Stimulated activated CD4-positive, alpha-beta T cell treated with anti-CD3 and anti-CD28 coated beads, Interleukin-1b, Interleukin-23, amount 100 ng/mL, for 4 hours (primary cell): ENCODE measurements at places on chromosomes 5 and 9.

- no peak for DNase-seq
Measured at GRCh38 chr5:36298552-36298951, 3.1 kb downstream of the RANBP3L start.

DNA sequence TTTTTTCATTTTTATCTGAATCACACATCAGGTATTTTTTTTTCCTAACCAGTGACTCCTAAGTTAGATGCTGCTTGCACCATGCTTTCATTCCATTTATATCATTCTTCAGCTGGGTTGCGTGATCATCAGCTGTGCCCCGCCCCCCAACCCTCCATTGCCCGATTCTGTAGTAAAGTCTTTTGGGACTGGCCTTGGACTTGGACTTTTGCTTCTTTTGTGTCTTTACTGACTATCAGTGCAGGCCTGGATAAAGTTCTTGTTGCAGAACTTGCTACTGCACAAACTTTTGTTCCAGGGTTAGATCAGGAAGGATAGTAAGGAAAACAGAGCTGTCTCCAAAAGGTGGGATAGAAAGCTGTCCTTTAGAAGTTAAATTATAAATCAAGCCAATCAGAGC, 38.5 kb downstream of the SLC22A5 start:
- no peak for DNase-seq

GRCh38 chr9:13614060-13614459, 334.6 kb upstream of the MPDZ start:
- no peak for DNase-seq

DNA sequence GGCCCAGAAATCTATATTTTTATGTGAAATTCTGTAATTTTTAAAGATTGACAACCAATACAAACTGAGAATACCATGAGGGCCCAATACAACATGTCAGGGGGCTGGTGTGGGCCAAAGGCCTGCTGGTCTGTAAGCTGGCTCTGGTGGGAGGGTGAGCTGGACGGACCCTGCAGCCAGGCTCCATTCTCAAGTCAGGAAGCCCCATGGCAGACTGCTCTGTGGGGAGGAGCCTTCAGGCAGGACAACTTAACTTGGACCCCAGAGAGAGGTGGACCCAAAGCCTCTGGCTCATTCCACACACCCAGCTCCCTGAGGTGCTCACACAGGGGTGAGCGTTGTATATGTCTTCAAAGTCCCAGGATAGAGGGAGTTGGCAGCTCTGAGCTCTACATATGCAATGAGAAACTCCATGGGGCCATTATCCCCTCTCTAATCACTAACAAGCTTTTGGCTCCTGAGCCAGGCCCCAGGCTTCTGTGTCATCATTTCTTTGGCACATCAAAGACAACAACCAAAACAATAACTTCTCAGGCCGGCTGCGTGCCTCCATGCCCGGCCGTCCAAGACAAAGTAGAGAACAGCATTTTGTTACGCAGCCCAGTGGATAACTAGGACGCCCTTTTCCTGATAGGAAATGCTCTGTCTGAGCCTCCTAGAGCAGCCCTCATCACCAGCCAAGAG, 6.4 kb downstream of the SEPTIN8 start:
- DNase-seq = no peak

DNA sequence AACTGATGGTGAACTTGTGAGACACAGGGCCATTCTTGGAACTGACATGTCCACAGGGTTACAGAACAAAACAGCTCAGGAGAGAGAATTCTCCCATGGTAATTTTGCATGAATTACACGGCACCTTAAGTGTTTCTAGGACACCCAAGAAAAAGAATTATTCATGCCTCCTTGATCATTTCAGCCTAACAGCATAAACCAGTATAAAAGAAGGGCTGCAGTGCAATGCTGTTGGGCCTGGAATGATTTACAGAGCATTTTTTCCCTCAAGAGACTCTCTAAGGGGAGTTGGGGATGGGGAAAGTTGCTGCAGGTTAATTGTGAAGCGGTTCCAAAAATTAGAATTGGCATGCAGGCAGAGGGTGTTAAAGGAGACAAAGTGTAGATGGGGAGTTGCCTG, 136.4 kb upstream of the FBXL7 start:
- no peak for DNase-seq

DNA sequence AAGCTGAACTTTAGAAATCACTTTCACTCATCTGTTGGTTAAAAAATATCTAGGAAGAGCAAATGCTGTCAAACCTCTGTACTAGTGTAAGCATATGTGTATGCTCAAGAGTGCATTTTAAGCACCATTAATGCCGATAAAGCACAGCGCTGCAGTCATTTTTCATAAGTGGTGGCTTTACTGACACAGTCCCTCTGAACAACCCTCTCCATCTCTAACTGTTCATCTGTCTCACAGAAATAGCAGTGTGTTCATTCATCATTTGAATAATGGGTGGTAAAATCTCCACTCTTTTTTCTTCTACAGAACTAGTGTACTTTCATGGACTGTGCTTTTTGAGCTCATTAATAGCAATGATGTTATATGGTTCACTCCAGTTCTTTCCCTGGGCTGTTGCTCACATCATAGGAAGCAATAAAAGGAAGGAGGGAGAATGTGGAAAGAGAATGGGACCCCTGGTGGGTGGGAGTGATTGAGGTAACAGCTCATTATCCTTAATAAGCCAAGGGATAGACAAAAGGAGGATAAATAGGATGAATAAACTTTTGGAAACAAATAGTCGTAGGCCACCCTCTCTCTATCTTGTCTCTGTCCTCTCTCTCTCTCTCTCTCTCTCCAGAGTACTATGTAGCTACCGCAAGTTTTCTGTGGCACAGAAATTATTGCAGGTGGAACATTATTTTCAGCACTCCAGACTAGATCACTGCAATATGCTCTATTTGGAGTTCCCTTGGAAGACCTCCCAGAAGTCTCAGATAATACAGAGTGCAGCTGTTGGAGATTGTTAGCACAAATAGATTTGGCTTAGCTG, 117.9 kb upstream of the PRDM9 start:
- DNase-seq = no peak

- DNase-seq = no peak
Measured at GRCh38 chr5:177294632-177295031, 8.9 kb downstream of the RAB24 start.

DNA sequence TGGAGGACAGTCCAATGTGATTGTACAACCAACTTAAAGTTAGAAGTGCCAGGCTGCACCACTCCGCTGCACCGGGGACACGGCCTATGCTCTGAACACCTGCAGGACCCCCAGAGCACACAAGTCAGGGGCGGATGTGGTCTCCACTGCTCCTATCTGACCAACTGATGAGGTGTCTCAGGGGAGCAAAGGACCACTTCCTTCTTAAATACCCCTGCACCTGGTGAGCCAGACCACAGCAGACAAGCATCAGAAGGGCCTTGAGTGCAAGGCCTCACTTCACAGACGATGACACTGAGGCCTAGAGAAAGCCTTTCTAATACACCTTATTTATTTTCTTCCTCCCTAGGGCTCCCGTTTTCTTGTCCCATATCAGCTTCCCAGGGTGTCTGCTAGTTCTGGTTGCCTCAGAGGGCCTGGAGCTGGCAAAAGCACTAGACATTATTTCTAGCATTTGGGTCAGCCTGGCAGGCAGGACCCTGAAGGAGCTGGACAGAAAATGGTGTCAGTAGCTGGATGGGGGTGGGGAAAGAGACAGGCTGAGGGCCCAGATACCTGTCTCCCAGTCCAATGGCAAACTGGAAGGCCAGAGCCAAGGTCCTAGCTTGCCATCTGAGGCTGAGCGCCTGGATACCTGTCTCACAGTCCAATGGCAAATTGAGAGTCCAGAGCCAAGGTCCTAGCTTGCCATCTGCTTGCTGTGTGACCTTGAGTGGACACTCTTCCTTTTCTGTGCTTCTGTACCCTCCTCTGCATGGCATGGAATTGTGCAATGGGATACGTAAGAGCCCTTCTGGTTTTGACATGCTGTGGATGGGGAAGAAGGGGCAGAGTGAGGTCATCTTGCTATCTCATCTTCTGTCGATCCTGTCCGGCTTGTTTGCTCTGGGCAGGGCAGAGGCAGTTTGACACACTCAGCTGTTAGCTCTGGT, 9.0 kb downstream of the CCDC69 start:
- DNase-seq = no peak

DNA sequence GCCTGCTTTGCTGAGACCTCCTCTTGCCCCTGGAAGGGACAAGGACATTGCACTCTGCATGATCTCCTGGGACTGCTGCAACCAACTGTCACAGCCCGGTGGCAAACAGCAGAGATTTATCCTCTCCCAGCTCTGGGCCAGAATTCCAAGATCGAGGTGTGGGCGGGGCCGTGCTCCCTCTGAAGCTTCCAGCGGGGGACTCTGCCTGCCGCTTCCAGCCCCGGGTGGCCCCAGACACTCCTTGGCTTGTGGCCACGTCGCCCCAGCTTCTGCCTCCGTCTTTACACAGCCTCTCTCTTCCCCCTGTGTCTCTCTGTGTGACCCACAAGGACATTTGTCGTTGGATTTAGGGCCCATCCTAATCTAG, 67.1 kb downstream of the COL5A1 start:
- DNase-seq = no peak

GRCh38 chr5:78361631-78361993, 1.2 kb downstream of the SCAMP1 start:
- DNase-seq = no peak

- no peak for DNase-seq
Measured at GRCh38 chr9:13898957-13899356, 415.0 kb downstream of the NFIB start.

DNA sequence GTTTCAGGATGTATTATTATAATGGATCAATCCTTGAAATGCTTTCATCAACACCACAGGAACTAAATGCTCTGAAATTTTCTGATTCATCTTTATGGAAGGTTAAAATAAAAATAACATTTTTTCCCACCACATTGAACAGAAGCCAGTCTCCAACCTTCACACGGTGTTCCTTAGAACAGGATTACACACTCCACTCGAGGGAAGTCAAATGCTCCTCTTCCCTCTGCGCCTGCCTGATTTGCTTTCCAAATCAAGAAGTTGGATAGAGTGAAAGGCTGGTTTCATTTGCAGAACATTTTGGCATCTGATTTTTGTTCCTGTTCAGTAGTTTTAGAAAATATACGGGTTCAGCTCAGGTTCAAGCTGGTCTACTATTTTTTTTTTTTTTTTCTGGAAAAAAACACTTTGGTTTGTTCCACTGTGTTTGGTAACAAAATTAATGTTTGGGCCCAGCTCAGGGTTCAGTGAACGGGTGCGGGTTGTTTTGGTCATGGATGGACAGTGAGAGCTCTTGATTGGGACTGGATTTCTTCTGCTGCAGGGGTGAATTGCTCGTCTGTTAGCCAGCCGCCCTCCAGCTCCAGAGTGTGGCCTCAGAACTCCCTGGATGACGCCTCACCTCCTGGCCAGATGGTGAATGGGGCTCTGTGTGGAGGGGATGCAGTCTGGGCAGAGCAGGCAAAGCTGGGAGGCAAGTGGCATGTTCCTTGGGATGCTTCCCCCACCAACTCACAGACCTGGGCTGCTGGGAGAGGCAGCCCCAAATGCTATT, 82.4 kb upstream of the STC2 start:
- no peak for DNase-seq

GRCh38 chr9:40914772-40915659, 213.5 kb downstream of the FOXD4L6 start:
- no peak for DNase-seq

DNA sequence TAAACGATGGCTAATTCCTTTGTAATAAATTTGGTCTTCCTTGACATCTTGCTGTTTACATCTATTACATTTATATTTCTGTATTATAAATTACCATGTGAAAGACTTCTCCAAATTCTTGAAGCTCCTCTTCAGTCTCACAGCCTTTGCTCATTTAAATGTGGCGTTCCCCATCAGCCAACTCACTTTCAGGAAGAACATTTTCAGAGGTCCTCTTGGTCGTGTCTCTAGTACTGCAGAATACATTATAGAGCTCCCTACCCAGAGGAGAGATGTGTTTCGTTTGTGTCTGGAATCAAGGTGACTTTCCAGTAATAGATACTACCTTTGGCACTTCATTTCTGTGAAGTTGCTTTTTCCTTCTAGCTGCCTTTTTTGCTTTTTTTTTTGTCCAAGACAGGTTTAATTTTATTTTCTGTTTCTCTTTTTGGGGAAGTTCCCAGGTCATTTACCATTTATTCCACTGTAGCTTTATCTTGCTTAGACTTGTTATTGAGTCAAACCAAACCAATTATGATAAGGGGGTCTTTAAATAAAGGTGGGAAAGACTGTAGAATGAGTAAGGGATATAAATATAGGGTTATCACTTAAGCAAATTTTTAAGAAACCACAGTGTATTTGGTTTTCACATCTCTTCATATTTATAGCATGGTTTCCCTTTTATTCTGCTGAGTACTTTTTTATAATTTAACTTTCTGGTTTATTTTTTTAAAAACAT, 12.8 kb downstream of the UBE2B start:
- no peak for DNase-seq

DNA sequence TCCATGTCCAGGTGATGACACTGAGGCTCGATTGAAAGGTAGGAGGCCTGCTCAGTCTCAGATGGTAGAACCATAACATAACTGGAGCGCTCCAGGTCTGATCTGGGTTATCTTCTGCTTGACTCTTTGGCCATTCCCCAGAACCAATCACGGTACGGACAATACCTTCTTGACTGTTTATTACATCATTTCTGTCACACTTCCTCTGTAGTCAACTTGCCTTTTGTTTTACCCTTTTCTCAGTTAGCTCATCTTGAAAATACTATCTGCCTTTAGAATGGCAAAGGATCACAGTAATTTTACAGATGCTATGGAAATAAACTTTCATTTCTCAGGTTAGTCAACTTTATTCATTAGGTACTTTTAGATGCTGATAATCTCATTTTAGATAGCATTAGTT, 22.4 kb downstream of the GLRA1 start:
- DNase-seq = no peak

DNA sequence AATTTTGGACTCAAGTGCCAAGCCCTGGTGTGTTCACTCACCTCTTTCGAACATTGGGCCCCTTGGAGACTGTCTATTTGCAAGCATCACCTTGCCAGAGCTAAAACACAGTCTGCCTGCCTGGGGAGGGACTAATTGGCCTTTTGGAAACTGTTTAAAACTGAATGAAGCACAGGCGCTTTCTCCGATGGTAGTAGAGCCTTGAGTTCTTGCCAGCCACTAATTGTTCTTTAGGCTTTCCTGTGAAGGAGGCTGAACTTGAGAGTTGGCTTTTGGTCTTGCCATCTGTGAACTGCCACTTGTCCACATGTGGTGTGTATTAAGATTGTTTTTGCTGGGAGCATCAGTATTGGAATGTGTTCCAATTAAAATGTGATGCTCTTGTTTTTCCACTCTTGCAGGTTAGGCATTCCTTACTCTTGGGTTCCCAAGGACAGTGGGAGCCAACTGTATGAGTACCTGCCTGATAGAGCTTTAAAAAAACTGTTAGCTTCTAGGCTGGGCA, 26.0 kb downstream of the GARNL3 start:
- DNase-seq = no peak

GRCh38 chr9:16090907-16091629, 538.2 kb downstream of the CCDC171 start:
- no peak for DNase-seq

GRCh38 chr5:80871541-80871961, 88.6 kb upstream of the RASGRF2 start:
- no peak for DNase-seq

DNA sequence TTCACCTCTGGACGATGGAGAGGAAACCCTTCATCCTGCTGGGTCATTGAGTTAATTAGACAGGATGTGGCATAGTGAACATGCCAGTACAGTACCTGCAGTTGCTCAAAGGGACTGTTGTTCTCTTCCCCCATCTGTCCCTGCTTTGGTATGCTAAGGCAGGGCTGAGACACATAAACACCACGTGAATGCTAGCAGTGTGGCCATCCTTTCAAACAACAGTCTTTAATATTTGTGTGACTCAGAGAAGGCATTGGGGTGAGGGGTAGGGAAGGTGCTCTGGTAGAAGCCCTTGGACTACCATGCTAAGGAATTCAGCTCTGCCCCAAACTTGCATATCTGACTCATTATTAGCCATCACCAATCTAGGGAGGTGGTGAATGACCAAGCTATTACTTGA, 180.2 kb upstream of the ZNF618 start:
- DNase-seq = no peak
